ENCODE measurements at places on chromosomes 3 and 15.

DNA sequence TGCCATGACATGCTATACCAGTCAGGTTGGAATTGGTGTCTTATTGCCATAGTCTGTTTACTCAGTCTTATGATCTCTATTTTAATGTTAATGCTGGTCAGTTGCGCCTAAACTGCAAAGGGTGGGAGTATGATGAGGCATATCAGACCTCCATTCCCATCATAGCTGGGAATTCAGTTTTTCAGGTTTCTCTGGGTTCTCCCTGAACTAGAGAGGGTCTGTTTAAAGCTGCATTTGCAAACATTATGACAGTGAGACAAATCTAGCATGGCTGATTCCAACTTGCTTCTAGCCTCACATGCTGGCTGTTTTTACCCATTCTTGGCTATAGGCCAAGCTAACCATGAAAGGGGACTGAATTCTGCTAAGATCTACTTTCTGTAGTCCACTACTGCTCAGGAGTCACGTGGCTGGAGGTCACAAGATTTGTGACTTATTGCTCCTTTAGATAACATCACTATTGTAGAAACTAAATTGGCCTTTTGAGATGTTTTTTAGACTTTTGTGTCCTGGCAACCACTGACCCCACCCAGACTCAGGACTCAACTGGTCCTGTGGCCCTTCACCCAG, 96.5 kb downstream of the TGFBR2 start:
- DNase-seq: no peak

GRCh38 chr3:156131241-156131640, 10.9 kb downstream of the KCNAB1 start:
- no peak for DNase-seq

DNA sequence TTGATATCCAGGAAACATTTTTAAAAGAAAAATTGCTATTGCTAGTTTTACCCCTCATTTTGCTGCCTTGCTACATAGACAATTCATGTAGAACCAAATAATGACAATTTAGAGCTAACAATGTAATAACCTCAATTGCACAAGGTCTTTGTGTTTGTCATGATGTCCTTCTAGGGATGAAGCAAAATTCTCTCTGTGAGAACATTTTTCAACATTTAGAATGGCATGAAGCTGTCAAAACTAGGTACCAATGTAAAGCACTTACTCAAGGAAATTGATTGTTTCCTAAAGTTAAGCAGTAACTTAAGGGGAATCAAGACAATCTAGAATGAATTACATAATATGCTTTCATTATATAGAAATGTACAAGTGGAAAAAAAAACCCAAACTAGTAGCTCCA, 7.9 kb upstream of the FGF7 start:
- peak; percentile 10 for DNase-seq

DNA sequence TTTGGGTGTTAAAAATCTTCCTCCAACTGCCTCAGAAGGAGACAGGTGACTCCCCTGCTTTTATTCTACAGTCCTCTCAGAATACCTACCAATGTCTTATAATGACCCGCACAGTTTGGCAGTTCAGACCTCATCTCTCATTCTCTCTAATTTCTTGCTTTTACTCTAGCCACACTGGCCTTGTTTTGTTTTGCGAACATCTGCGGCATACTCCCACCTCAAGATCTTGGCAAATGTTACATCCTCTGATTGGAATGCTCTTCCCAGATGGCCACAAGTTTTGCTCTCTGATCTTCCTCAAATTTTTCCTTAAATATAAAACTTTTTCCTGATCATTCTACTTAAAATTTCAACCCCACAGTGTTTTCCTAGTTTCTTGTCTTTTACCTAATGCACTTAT, 94.1 kb downstream of the PLSCR2 start:
- peak; percentile 5 for DNase-seq

- no peak for DNase-seq
Observed at GRCh38 chr15:74431645-74432044, 2.1 kb downstream of the SEMA7A start.

- peak; percentile 65 for DNase-seq
Observed at GRCh38 chr15:43093026-43093425, 12.8 kb downstream of the UBR1 start.
